Activated gamma-delta T cell (primary cell): ENCODE measurements at places on chromosomes 12 and 14.

- DNase-seq = no peak
Measured at GRCh38 chr14:28196878-28197277, 569.7 kb upstream of the FOXG1 start.

DNA sequence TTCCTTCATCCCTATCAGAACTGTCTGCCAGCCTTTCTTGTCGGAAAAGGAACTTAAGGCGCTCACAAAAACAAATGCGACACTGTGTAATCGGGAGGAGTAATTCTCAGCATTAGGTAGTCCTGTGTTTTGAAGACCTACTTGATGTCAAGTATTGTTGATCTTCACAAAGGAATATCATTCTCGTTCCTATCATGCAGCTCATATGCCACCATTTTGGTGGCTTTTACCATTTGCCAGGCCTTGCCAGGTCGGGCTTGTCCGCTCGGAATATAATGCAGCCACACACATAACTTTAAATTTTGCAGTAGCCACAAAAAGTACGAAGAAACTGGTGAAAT is 903 bp upstream of the PPP4R3A start:
- no peak for DNase-seq

DNA sequence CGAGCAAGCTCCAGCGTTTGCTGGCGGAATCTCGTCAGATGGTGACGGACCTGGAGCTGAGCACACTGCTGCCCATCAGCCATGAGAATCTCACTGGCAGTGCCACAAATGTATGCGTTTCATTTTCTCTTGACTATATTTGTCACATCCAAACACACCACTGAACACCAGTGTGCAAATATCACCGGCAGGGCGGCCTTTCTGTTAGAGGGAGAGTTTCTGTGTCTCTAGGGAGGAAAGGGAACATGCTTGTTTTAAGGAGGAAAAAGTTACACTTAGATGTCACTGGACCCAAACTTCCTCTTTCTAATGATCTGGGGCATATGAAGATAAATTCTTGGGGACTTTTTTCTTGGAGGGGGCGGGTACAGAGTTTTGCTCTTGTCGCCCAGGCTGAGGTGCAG is 21.9 kb upstream of the HIP1R start:
- DNase-seq = no peak

- no peak for DNase-seq
Measured at GRCh38 chr12:39807043-39807442, 187.4 kb upstream of the ABCD2 start.

GRCh38 chr14:52312931-52313355 is 1.2 kb upstream of the PTGER2 start:
- no peak for DNase-seq

GRCh38 chr12:69739287-69740191 is 879 bp downstream of the RAB3IP start:
- peak; percentile 65 for DNase-seq

GRCh38 chr12:22037947-22038346 is 8.1 kb upstream of the CMAS start:
- no peak for DNase-seq

DNA sequence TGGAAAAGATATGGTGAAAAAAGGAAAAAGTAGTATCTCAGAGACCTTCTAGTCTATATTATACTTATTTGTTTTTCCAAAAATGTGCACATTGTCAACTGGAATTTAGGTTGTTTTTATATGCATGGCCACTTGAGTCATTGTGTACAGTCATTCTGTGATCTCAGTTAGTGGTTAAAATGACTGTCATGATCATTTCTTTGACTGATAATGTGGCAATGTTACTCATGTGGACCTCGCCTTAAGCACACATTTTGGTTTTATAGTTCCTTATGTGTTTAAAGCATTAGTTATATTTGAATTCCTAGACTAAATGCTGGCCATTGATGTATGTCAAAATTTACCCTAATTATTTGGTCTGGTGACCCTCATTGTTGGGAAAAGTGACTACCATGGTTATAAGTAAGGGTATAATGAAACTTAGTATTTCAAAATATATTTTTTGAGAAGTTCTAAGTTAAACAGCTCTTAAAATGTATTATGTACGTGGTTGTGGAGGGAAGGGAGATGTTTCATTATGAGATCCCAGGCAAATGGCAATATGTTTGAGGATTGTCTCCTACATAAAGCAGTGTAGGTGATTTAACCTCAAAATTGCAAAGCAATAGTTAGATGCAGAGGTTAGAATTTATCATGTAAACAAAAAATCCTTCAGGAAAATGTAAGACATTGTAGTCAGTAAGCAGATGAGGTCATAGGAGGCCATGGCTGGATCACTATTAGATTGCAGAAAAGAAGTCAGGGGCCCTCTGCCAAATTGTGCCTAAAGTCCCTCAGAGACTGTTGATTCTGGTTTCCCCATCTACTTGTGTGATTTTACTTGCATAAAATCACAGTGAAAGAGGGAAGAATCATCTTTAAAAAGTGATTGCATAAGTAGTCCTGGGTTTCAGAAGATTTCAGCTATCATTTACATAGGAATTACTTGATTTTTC is 17.5 kb downstream of the PNMA1 start:
- no peak for DNase-seq

GRCh38 chr14:95395098-95395737 is 75.5 kb upstream of the CLMN start:
- no peak for DNase-seq

- no peak for DNase-seq
Measured at GRCh38 chr12:97805146-97805545, 342.5 kb downstream of the RMST start.

- no peak for DNase-seq
Measured at GRCh38 chr14:76904100-76904739, 78.0 kb downstream of the LRRC74A start.

- DNase-seq = no peak
Measured at GRCh38 chr14:49957089-49957852, 64.4 kb downstream of the ARF6 start.

- DNase-seq = no peak
Measured at GRCh38 chr12:56590237-56590830, 39.8 kb downstream of the BAZ2A start.

DNA sequence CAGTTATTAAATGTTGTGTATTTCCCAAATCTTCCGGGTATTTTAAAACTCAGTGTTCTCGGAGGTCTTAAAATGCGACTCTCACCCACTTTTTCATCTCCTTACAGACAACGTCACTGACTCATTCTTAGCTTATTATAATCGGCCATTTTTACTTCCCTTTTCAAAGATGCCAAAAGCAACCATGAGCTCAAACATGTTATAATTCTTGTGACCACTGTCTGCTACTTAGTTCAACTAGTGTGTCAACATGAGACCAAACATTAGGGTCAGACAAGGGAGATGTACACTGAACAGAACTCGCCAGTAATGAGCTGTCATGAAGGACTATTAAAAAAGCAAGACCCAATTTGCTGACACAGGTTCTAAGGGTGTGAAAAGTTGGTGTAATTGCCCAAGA is 4.2 kb upstream of the GRIP1 start:
- no peak for DNase-seq

DNA sequence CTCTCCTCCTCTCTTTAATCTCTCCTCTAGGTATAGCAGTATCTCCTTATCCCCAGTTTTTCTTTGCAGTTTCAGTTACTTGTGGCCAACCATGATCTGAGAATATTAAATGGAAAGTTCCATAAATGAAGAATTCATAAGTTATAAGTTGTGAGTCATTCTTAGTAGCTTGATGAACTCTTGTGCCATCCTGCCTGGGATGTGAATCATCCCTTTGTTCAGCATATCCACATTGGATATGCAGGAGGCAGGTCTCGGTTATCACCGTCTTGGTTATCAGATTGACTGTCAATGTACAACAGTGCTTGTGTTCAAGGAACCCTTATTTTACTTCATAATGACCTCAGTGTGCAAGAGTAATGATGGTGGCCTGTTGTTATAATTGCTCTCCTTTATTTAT is 134.0 kb downstream of the TMEM117 start:
- DNase-seq = no peak

DNA sequence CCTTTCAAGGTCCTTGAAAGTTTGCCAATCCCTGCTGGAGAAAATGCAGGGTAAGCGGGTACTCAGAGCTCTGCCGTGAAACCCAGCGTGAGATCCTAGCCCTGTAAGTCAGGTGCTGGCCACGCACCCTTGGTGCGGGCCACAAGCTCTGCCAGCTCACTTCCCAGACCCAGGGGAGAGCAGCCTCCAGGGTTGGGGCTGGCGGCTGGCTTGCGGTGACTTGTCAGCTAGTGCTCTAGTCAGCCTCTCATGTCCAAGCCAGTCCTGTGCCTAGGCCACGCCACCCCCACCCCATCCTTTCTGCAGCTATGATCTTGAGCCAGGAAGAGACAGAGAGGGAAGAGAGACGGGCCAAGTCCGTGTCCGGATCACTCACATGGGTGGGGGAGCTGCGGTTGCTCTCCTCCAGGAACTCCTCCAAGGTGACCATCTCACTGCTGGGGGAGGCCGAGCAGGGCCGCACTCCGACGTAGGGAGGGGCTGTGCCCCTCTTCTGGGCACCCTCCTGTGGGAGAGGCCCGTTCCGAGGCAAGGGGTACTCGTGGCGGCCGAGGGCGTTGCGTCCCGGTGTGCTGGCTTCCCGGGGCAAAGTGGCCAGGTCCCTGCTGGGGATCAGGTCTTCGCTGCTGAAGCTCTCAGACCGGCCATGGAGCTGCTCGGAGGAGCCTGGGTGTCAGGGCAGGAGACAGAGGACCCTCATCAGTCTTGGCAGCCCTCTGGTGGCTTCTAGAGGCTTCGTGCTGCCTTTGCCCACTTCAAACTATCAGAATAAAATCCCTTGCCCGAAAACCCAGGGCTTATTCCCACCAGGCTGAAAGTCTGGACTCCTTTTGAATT is 33.3 kb upstream of the GPR68 start:
- DNase-seq = no peak

DNA sequence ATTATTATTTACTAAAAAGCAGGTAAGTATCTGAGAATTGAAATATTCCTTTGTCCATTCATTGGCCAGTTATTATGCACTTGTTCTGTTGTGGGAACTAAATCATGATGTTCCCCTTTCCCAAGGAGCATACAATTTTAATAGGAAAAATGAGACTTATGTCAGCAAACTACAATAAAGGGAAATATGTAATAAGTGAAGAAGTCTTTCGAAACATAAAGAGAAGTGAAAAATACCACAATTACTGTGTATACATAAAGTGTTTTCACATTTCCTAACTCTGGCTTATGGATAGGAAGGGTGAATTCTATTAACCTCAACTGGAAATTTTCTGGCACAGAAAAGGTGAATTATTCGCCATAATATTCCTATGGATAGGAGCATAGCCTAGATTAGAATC is 78.4 kb upstream of the DNM1L start:
- no peak for DNase-seq

DNA sequence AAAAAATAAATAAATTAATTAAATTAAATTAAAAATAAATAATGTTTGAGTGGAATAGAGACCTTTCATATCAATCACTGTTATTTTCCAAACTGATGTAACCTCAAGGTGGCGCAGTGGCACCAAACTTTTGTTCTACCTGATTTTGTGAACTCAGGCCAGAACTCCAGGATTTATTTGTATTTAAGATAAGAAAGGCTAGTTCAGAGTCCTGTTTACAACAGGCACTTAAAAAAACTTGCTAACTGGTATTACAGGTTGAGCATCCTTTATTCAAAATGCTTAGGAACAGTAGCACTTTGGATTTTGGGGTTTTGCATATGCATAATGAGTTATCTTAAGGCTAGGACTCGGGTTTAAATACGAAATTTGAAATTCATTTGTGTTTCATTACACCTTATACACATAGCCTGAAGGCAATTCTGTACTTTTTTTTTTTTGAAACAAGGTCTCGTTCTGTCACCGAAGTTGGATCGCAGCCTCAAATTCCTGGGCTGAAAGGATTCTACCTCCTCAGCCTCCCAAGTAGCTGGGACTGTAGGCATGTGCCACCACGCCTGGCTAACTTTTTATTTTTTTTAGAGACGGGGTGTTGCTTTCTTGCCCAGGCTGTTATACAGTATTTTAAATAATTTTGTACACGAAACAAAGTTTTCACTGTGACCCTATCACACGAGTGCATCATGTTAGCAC is 32.4 kb downstream of the YY1 start:
- DNase-seq = no peak

DNA sequence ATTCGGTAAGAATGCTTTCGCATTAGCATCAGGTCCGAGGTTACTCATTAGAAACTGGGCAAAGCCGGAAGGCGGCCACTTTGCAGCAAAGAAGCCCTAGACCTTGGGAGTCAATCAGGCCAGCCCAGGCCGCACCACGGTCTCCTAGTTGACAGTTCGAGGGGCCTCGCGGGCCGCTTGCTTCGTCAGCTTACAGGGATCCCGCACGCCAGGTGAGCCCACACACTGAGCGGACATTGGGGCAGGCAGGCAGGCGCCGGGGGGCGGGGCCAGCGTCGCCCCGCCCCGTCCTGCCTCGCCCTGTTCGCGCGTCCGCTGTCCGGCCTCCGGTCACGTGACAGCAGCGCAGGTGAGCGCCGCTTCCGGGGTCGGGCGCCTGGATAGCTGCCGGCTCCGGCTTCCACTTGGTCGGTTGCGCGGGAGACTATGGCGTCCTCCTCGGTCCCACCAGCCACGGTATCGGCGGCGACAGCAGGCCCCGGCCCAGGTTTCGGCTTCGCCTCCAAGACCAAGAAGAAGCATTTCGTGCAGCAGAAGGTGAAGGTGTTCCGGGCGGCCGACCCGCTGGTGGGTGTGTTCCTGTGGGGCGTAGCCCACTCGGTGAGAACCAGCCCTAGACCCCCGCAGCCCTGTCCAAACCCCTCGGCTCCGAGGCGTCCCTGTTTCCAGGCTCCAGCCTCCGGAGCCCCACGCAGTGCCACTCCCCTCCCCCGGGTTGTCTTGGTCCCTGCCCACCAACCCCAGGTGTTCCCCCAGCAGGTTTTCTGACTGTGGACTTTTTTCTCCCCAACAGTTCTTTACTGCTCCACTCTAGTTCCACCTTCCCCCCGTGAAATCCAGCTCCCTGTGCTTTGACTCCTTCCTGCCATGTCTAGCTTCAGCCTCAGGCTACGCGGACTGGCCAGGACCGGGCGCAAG is at the start of gene PIP4K2C:
PIP4K2C (plus strand) TSS at position 329 of the 918 bp plus-strand sequence; CDS start at position 427, 98 bp downstream.
- DNase-seq = peak; percentile 69

DNA sequence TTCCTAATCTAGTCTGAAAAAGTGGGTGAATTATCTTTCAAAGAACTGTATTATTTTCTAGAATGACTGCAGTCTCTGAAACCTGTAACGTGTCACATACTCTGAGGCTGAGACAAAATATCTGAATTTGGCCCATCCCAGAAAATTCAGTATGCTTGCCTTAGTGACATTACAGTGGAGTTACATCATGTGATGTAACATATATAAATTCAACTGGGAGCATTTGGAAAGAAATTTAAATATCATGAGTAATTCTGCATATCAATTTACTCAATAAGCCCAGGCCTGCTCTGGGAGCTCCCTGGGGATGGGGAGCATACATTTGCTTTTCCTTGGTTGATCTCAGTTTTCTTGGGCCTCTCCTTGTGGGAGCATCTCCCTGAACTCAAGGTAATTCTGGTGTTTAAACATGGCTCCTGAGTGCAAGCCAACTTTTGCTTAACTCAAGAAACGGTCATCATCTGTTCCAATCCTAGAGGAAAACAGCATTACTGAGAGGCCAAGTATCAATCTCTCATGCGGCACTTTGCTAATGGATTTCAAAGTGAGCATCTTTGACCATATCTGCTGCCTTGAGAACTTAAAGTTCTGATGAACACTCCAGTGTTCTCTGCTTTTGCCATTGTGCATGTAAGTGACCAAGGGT is 54.4 kb downstream of the AKAP6 start:
- no peak for DNase-seq

- DNase-seq = peak; percentile 26
Measured at GRCh38 chr14:61388173-61388975, 67.0 kb downstream of the PRKCH start.
